ENCODE measurements at places on chromosomes 6 and 20.

DNA sequence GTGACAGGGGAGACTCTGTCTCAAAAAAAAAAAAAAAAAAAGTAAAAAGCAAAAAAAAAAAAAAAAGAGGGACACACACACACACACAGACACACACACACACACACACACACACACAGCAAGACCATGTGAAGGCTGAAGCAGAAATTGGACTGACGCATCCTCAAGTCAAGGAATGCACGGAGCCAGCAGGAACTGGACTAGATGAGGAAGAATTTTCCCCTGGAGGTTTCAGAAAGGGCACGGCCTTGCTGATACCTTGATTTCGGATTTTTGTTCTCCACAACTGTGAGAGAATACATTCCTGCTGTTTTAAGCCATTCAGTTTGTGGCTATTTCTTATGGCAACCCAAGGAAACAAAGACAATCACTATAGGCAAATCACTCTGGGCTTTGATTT lies 176.9 kb upstream of the SALL4 start:
- DNase-seq = no peak

DNA sequence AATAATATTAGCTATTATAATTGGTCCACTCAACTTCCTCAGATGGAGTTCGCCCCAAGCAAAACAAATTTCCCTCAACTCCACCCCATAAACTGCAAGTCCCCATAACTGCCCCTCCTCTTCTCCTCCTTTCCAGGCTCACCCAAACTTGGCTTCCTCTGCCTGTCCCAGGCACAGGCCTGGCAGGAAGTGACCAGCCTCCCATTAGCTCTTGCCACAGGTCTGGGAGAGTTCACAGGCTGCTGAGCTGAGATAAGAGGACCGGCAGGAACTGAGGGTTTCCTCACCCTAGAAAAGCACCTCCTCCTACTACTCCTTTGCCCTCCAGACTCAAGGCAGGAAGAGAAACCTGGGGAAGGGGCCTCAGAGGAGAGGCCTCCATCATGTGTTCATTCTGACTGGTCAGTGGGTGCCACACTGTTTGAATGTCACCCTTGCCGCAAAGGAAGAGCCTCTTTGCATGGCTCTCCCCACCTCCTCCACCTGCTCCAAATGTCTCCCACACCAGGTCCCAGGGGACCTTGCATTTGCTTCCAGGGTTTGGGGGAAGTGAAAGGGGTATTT lies 24.5 kb upstream of the SMIM29 start:
- peak; percentile 68 for DNase-seq

DNA sequence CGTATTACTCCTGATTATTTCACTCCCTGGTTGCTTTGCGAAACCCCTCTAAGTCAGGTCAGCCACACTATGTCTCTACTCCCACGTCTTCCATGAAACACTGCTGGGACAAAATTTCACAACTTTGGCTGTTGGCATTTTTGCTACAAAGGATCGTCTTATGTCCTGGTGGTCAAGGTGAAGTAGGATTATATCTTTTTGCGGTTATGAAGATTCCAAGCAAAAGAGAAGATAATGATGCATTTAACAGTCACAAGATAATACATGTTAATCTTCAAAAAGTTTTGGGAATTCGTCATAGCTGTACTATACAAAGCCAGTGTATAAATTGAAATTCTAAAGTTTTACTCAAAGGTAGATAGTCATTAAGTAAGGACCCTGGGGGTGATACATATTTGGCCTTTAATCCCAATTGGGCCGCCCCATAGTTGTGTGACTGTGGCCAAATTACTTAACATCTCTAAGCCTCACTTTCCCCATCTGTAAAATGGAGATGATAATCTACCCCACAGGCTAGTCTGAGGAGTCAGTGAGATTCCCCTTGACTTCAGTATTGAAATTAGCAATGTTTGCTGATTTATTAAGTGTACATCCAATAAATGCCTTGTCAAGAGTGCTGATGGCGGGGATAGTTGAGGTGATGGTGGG lies 212.1 kb downstream of the ARID1B start:
- no peak for DNase-seq

DNA sequence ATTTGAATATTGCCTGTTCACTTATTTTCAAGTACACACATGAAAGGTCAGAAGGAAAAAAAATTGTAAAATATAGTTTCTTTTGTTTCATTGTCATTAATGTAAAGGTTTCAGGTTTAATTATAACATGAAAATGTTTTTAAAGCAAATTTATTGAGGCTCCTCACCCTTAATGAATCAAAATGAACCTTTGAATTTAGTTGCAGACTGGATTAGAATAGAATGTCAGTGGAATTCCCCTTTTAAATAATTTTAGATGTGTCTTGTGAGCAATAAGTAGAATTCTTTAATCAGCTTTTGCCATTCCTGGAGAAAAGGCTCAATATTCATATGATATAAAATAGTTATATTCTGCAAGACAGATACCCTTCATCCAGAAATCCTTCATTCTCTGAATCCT lies 70.7 kb upstream of the SMIM8 start:
- DNase-seq = no peak

Data from iris pigment epithelial cell (primary cell).